ENCODE measurements at places on chromosomes 6 and 20. TPM values are rescaled to one million over a fixed set of nuclear protein-coding genes. Genes with fewer than 3 reads are reported as not detected.
A peak's percentile ranks its signal among the peaks of the same experiment; 100 is the strongest.

The VGLL2 gene
- not detected for total RNA-seq

- DNase-seq: peak; percentile 43
Observed at GRCh38 chr6:34536251-34536958, 19.7 kb downstream of the SPDEF start.

- no peak for DNase-seq
Observed at GRCh38 chr6:81909162-81909561, 156.7 kb upstream of the TENT5A start.

The TBXT gene
- not detected for total RNA-seq

DNA sequence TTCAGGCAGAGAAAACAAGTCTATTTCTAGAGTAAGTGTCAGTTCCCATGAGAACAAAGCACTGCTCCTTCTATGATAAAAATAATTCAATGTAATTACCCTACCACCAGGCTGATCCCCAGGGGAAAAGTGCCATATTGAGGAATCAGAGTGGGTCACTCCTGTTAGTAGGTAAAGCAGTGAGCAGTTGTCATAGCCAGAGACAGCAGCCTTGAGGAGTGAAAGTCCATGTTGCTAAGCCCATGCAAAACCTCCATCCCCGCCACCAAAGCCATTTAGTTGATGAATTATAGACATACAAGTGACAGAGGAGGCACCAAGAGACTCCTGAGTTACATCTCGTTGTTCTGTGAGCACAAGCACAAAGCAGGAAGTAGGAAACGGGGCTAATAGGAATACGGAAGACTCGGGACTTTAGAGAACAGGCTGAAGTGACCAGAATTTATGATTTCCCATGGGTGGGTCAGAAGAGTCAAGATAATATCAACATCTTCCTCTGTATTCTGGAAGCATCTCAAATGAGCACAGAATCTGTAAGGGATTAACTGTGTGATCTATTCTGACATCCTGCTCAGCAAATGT is 197.9 kb downstream of the MAFB start:
- no peak for DNase-seq

DNA sequence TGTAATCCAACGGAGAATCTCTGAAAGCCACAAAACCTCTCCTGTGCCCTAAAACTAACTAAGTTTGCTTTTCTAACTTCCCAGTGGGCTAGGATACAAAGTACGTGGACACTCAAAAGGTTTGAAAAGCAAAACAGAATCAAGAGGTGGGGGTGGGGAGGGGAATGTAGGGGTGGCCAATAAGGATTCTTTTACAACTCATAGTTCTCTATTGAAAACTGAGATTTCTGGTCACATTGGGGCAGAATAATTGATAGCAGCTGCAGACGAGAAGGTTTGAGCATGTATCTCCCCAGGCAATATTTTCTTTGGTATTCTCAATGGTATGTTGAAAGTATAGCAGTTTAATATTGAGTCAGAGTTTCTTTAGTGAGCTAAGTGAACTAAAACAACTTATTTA is 376.7 kb upstream of the CITED2 start:
- no peak for DNase-seq

DNA sequence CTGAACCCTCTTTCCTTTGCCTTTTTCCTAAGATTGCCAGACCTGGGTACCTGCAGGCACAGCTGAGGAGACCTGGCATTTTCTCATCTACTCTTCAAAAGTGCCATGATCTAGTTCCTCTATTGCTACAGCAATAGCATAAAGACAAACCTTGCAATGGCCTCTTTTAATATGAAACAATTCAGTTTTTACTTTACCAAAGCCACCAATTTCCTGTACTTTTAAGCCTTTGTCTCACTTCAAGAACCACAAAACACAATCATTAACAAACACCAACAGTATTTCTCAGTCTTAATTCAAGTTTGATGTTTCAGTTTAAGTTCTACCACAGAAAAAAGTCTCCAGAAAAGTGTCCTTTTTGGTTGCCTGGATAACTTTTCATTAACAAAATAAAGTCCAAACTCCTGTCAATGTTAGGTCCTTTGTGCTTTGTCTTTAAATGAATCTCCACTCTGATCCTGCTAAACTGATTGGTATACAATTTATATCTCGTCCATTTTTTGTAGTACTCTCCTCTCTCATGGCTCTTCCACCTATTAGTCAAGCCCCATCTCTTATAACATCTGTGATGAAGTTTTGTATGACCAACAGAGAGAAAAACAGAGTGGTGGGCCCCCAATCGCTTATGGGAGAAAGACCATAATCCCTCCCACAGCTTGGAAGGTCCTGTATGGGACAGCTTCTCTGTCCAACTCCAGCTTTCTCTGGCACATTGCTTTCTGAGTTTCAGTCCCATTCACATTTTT is 50.5 kb upstream of the THEMIS start:
- no peak for DNase-seq

GRCh38 chr6:32641122-32641521 is 3.9 kb downstream of the HLA-DQA1 start:
- no peak for DNase-seq
